ENCODE measurements at places on chromosomes 3 and 15.
A peak's percentile ranks its signal among the peaks of the same experiment; 100 is the strongest.

DNA sequence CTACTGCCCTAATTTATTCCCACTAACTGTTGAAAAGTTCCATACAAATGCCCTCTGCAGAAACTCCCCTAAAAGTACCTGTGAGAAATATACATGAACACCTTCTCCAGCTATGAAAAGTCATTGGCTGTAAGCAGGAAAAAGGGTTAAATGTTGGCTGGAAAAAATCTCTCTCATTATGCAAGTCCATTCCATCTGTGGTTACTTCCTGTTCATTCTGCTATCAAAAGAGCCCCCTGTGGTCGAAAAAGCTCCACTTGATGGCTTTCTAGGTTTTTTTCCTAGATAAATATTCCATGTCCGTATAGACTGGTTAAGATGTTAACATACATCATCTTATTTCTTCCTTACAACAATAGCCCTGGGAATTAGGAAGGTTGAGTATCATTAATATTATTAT is 56.2 kb upstream of the AKAP13 start:
- no peak for DNase-seq

- no peak for DNase-seq
Measured at GRCh38 chr3:169363318-169364265, 299.9 kb downstream of the MECOM start.

GRCh38 chr3:156825795-156826143 is 384 bp upstream of the LEKR1 start:
- DNase-seq = no peak

DNA sequence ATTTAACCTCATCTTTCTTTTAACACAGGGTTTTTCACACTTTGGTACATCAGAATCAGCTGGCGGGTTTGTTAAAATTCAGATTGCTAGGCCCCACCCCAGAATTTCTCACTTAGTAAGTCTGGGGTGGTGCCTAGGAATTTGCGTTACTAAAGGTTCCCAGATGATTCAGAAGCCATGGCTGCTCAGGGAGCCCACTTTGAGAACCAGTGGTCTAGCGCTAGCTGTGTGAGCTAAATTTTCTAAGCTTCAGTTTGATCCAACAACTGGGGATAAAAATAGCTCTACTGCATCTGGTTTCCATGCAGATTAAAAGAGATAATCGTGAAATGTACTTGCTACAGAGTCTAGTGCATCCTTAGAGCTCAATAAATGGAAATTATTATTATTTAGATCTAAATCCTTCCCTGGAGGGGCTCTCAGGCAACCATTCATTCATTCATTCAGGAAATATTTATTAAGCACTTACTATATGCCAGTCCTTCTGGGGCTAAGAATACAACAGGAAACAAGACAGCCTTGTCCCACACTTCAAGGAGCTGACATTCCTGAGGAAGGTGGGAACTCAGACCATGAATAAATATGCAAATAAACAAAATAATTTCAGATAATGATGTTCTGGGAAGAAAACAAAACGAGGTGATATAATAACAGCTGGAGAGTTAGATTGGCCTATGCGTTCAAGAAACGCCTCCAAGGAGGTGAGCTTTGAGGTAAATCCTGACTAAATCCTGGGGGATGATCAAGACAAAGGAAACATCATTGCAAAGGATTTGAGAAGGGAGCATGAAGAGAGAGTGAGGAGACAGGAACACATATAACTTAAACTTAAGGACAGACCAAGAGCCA is 3.9 kb upstream of the CIDEC start:
- DNase-seq = peak; percentile 2

DNA sequence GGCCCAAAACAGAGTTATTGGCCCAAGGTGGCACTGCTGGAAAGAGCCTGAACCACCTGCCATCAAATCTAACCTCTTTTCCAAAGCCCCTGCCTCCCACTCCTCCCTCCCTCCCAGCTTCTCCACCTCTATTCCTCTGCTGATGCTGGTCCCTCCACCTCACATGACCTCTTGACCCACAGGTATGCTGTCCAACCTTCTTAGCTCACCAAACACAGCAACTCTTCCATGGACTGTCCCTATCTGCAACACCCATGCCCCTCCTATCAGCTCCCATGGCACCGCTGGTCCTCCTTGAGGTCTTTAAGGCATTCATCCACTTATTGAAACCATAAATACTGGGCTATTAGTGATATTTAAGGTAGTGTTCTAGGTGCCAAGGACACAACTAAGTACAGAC is 12.6 kb downstream of the NUP210 start:
- no peak for DNase-seq

DNA sequence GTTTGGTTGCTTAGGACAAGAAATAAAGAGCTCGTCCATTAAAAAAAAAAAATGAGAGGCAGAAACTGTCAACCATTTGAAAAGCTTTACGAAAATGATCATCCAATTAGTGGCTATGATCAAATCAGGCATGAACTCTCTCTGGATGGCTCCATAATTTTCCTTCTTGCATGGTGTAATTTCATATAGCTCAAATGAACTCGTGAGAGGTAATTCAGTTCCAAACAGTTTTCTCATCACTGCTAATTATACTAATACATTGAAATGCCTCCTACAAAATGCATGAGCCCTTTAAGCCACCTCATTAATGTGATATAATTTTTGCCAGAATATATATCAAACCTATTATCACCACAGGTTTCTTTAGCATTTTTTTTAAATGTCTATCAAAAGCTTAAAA is 239.5 kb upstream of the MEIS2 start:
- DNase-seq = no peak

GRCh38 chr3:102136183-102136582 is 286.9 kb downstream of the NFKBIZ start:
- DNase-seq = no peak

DNA sequence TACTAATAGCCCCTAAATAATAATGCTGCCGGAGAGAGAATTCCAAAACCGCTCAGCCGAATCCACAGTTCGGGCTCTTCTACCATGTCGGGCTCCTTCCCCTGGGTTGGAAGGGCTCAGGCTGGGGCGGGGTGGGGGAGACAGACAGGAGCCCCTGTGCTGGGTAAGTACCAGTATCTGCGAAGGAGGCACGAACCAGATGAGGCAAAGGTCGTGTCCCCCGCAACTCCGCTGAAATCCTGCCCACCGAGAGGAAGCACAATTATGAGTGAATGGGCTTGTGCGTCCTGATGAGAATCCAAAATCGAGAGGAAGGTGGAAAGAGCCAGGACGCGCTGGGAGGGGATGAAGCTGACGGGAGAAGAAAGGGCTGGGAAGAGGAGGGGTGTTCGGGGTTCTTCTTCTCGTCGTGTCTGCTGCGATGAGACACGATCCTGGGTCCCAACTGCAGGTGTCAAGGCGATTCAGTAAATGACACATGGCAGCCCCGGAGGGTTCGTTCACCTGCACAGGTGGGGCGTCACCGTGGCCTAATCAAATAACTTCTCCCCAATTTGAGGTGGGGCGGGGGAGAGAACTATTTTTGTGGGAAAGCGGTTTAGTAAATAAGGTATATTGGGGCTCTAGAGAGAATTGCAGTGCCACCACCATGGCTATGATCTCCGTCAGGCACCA is 707 bp upstream of the FAM81A start:
- DNase-seq = no peak

GRCh38 chr3:124532071-124532470 is 198.2 kb upstream of the UMPS start:
- no peak for DNase-seq

DNA sequence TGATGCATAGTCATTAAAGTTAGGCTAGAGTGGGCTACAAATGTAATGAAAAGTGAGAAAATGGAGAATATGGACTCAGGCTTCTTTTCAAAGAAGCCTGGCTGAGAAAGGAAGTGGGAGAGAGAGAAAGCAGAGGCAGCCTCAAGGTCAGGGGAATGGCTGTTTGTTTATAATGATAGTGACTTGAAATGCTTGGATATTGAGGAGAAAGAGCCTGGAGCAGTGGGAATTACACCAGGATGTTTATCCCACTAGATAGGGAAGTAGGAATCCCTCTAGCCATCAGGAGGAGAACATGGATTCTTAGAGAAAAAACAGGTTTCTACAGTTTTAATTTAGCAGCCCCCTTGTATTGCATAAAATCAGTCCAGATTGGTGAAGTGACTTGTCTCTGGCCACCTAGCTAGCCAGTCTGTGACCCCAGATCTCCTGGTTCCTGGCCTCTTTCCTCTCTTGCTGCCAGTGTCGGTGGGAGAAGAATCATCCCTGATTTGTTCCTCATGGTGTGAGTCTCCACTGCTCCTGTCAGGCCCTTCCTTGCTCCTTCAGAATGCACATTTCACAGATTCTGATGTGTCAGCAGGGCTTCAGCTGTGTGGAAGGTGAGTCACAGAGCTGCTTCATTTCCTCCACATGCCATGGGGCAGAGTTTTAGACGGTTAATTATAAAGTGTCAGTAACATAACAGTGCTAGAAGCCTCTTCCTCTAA is 32.9 kb downstream of the SEMA6D start:
- no peak for DNase-seq

DNA sequence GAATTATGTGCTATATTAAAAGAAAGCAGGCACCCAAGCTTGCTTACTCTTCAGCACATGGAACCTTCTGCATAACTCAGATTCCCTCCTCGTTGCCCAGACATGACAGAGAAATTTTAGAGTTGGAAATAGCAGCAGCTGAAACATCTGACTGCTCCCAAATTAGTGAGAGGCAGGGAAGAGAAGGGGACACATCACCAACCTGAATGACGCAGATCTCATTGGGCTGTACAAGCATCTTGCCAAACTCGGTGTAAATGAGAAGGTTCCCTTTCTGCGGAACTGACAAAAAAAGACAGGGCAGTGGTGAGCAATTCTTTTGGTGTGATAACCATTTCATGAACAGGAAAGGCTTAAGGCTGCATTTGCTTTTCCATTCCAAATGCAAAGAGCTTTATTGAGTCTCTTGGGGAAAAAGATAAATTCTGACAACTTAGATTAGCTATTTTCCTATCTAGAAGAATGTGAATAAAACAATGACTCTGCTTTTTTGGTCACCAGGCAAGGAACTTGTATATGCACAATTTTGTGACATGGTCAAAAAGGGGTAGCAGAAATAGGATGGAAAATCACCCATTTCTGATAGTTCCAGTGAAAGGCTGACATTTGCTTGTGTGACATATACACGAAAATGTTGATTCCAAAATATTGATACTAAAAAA is 35.1 kb downstream of the HGD start:
- no peak for DNase-seq

- no peak for DNase-seq
Measured at GRCh38 chr15:89349206-89349558, 14.6 kb upstream of the POLG start.

- DNase-seq = no peak
Measured at GRCh38 chr3:153182501-153183293, 20.7 kb downstream of the RAP2B start.

GRCh38 chr3:148466980-148467740 is 230.5 kb upstream of the AGTR1 start:
- DNase-seq = no peak

DNA sequence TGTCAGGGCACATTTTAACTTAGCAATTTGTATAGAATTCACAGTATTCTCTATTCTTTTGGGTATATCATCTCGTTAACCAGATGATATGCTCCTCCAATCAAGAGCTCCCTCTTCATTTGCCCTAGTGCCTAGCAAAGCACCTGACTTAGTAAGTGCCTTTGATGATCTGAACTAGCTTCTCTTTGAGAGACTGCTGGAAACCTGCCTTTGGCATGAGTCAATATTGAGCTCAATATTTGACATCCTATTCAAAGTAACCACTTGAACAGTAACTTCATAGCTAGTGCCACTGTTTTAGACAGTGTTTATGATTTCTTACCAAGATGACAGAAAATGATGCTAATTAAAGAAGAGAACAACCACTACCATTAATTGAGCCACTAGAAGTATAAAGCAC is 696.3 kb upstream of the UBE2E2 start:
- no peak for DNase-seq

- no peak for DNase-seq
Measured at GRCh38 chr3:152977366-152977765, 142.4 kb downstream of the P2RY1 start.
